NAMALWA (cell line): ENCODE measurements at places on chromosomes 7 and 10.

GRCh38 chr7:68929781-68930261, 668.5 kb upstream of the AUTS2 start:
- DNase-seq = no peak

DNA sequence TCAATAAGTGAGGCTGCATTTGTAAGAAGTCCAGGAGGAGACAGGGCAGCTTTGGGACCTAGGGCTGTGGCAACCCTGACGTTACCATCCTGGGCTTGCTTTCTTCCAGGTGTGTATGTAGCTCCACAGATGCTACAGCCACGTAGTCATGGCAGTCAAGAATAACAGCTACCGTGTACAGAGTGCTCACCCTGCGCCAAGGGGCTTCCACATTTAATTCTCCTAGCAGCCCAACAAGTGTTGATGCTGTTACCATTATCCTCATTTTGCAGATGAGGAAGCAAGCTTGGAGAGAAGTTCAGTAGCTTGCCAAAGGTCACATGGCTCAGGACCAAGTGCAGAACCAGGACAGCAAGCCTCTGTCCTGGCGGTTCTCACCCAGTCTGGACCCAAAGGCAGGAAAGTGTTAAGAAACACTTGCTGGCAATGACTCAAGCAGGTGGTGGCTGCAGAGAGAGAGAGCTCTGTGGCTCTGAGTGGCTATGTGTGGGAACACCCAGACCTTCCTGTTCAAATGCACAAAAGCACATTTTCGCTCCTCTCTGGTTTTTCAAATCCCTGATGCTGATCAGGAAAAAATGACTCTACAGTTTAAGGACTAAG, 89.8 kb downstream of the CREM start:
- DNase-seq = no peak

- peak; percentile 24 for DNase-seq
Observed at GRCh38 chr7:89200758-89201157, 405.2 kb upstream of the TEX47 start.

DNA sequence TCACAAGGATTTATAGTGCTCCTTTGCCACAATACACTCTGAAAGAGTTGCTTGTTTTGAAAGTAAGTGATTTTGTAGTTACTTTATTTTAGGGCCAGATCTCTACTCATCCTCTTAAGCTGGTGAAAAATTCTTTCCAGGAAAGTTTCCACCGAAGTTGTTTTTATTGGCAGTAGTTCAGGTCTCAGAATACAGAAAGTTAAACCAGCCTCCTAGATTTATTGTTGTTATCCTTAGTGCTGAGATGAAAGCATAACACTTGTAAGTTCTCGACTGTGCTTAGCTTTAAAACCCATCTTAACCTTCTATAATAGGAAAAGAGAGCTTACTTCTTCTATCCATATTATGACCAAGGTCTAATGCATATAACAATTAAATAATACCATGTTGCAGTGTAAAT, 5.5 kb downstream of the AP3M1 start:
- DNase-seq = no peak

DNA sequence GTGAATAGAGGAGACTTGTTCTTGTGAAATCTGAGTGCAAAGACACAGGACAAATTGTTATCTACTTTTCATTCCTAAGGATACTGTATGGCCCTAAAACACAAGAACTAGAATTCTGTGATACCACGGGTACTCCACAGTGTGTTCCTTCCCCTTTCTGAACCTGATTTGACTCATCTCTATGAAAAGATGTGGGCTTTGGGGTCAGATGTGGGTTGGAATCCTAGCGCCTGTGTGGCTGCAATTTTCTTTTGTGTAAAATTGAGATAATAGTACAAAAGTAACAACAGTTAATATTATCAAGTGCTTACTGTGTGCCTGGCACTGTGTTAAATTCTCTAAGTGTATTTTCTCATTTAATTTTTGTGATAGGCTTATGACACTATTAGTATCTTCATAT, 8.1 kb downstream of the SRGN start:
- DNase-seq = no peak

GRCh38 chr10:70666960-70667798, 5.1 kb upstream of the ADAMTS14 start:
- DNase-seq = no peak

GRCh38 chr7:43568529-43568928, 14.4 kb upstream of the STK17A start:
- no peak for DNase-seq

DNA sequence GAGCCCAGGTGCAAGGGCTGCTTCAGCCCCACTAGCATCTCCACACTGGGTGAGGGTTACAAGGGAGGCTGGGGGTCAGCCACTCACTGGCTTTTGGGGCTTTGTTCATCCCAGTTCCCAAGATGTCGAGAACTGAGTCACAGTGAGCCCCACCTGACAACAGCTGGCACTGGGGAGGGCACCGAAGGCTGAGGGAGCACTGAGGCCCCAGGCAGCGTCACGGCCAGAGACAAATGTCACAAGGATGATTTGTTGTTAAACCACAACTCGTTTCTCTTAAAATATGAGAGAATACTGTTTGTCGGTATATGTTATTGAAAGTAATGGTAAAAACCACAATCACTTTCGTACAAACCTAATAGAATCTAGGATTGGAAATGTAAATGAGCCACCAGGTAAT, 219.9 kb downstream of the CELF2 start:
- no peak for DNase-seq

GRCh38 chr10:103504181-103504783, 10.8 kb downstream of the NEURL1 start:
- DNase-seq = no peak

- no peak for DNase-seq
Observed at GRCh38 chr7:128135159-128135514, 103.9 kb upstream of the LRRC4 start.

GRCh38 chr10:72935361-72935760, 19.2 kb downstream of the PLA2G12B start:
- no peak for DNase-seq

DNA sequence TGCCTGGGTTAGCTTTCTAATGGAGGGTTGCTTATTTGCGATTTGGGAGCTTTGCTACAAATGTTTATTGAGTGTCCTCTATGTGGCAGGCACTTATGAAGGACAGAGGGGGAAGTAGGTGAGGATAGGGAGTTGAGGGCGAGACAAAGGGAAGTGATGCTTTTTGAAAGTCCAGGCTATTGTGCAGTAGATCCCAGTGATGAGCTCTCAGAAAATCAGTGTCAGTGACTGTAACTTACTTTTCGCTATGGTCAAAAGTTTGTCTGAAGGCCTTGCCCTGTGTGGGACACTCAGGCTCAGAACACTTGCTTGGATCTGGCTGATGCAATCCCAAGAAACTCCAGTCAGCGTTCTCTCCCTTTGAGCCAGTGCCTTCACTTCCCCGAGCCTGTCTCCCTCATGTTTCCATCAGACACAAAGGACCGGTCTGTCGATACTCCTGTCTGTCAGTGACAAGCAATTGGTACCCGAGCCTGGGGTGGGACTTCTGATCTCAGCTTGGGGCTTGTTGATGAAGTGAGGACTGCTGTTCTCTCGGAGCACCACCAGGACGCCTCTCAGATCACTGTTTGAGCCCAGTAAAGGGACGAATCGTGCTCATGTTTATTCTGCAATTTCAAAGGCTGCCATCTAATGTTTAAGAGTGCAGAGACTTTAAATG, 63.1 kb upstream of the SORCS3 start:
- DNase-seq = peak; percentile 17

DNA sequence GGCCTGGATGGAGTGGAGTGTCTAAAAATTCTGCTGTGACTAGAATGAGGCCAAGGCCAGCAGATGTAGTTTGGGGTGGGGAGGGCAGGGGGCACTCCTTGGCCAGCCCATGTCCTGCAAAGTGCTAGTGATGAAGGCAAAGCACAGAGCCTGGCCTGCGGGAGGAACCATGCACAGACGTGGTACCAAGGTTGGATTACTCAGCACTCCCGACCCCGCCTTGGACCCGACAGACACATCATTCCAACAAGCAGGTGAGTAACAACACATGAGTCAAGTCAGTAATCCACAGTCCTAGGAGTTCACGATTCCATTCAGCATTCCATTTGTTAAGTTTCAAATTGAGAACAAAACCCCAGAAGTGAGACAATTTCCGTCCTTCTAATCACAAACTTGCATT, 317.3 kb downstream of the TCERG1L start:
- DNase-seq = no peak

DNA sequence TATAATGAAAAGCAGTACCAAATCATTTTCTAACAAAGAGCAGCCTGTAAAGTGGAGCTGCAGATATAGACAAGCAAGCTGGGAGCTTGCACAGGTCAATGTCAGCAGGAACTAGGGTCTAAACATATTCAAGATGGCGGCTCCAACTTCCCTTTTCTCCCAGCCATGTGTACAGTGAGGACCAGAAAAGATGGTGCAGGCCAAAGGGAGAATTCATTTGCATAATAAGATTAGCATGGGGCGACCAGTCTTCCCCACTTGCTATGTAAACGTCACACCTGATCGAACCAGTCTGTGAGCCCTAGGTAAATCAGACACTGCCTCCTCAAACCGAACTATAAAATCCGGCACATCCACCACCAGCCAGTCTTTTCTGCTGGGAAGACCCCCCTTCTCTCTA, 4.4 kb upstream of the RAPGEF5 start:
- peak; percentile 53 for DNase-seq

- peak; percentile 39 for DNase-seq
Observed at GRCh38 chr10:61942604-61943461, 41.3 kb downstream of the ARID5B start.

- peak; percentile 3 for DNase-seq
Observed at GRCh38 chr10:76902949-76903348, 734.7 kb downstream of the KCNMA1 start.

DNA sequence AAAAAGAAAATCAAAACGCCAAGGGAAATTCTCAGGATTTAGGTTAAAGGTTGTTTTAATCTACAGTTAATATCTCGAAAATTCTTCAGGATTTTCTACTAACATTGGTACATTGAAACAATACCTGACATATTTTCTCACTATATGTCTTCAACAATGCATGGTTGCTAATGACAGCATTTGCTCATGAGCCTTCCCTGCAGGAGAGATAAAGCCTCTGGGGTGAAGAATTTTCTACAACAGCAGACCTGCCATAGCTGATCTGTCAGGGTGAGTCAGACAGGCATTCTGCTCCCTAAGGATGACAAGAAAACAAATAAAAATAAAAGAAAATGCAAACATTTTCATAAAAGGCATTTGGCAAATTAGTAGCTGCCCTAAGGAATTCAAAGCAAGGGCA, 11.7 kb upstream of the GPR37 start:
- no peak for DNase-seq

GRCh38 chr7:97011536-97012364, 6.4 kb downstream of the DLX6 start:
- DNase-seq = no peak

DNA sequence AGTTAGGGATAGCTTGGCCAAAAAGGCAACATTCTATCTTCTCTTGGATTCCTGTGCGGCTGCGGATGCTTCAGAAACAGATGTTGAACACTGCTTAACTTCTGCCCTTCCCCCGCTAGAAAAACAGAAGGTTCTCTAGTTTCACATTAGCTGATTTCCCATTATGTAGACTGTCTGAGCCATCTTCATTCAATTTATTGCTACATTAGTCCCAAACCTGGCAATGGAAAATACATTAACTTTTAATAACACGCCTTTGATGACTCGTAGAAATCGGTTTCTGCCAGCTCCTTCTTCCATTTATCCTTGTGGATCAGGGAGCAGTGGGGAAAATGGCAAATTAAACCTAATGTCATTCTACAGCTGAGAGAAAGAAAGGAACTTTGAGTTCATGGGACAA, 119.9 kb downstream of the SLC16A9 start:
- no peak for DNase-seq
